ENCODE measurements at places on chromosomes 7 and 10.
A peak's percentile ranks its signal among the peaks of the same experiment; 100 is the strongest.

GRCh38 chr10:27884185-27884641 is 114.7 kb downstream of the ODAD2 start:
- peak; percentile 15 for DNase-seq

- DNase-seq = no peak
Measured at GRCh38 chr7:22363756-22364422, 6.9 kb upstream of the RAPGEF5 start.

GRCh38 chr7:85125176-85125575 is 61.7 kb downstream of the SEMA3D start:
- no peak for DNase-seq

- no peak for DNase-seq
Measured at GRCh38 chr7:22268884-22269421, 88.0 kb downstream of the RAPGEF5 start.

GRCh38 chr10:105797234-105797890 is 1156.3 kb downstream of the SORCS3 start:
- DNase-seq = peak; percentile 8

DNA sequence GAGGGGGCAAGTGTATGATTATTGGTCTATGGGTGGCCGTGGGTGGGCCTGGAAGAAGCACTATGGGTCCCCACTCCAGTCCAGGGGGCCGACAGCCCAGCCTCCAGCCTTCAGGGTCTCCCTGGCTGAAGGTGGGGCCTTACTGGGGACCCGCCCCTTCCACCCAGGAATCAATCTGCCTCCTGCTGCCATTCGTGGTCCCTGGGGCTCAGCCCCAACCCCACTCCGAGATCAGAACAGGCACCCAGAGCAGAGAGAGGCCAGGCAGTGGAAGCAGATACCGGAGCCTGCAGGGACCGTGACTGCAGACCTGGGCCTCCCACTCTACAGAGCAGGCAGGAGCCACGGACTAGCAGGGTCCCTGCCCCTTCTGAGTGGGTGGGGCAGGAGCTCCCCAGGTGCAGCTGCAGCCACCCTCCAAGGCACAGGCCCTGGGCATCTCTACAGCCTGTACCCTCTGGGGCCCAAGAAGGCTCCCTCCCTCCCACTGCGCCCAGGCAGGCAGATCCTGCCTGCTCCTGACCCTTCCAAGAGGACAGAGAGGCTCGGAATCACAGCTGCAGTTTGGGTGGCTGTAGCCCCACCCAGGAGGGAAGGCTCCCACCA is 13.6 kb upstream of the FOXL3 start:
- no peak for DNase-seq

- no peak for DNase-seq
Measured at GRCh38 chr7:102426268-102427018, 6.9 kb upstream of the ORAI2 start.

DNA sequence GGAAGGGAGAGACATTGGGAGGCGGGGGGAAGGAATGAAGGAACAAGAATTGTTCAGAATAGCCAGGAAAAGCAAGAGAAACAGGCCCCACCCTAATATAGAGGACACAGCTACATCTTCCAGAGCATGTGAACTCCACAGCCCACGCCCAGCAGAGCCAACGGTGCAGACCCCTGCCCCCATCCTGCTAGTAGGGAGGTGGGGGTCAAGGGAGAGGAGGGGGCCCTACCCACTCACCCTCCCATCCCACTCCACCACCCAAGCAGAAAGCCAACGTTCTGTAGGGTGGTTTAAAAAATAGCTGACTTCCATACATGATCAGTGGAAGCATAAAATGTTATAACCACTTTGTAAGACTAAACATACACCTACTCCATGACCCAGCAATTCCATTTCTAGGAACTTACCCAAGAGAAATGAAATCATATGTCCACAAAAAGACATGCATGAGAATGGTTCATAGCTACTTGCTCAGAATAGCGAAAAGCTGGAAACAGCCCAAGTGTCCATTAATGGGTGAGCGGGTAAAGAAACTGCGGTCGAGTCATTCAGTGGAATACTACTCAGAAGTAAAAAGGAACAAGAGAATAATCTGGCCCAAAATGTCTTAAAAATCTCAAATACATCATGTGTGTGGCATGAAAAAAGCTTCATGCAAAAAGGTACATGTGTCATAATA is 31.8 kb downstream of the CTBP2 start:
- DNase-seq = no peak

- DNase-seq = no peak
Measured at GRCh38 chr10:48477616-48478015, 127.3 kb downstream of the ARHGAP22 start.

GRCh38 chr10:97724341-97724941 is 10.9 kb downstream of the MARVELD1 start:
- no peak for DNase-seq
